Coronary artery (tissue), 2 donors: ENCODE measurements at places on chromosomes 3 and 15.
A peak's percentile ranks its signal among the peaks of the same experiment; 100 is the strongest.

DNA sequence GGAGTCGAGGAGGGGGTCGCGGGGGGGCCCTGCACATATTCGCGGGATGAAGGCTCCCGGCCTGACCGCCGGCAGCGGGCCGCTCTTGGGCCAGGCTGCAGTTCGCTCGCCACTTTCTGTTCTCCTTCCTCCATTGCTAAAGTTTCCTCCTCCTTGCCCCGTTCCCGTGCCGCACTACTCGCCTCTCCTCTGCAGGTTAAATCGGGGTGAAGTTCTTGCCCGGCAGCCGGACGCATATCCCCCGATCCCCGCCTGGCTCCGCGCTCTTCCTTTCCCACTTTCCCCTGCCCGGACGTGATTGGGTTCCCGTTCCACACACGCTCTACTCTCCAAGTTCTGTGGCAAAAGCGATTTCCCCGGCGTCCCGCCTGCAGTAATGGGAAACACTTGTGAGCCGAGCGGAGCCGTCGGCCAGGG lies 556 bp downstream of the CRYBG3 start:
- DNase-seq, result peak; percentile 77

DNA sequence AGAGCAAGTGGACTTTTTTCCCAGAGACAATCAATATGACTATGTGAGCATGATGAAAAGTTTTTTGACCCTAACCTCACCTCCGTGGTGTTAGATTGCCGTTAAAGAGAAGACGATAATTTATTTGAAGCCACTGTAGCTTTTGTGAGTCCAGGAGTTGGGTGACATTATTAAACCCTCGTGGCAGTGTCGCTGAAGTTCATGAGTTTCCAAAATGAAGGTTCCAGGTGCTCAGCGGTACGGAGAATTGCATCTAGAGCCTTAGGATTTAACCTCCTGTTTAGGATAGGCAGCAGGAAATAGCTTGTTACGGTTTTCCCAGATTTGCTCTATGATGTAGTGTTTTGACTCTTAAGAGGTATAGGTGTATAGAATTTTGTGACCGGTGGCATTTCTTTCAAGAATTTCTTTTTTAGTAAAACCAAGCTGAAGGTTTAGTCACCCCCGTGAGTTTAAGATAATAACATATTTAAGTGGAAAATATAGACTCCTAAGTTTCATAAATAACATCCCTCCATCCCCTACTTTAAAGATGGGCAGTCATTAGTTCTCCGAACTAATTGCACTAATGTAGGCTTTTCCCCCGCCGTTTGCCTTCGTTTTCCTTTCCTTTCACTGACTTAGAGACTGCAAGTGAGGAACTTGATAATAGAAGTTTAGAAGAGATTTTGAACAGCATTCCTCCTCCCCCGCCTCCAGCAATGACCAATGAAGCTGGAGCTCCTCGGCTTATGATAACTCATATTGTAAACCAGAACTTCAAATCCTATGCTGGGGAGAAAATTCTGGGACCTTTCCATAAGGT lies 2.0 kb downstream of the SMC4 start:
- peak; percentile 75 for DNase-seq

DNA sequence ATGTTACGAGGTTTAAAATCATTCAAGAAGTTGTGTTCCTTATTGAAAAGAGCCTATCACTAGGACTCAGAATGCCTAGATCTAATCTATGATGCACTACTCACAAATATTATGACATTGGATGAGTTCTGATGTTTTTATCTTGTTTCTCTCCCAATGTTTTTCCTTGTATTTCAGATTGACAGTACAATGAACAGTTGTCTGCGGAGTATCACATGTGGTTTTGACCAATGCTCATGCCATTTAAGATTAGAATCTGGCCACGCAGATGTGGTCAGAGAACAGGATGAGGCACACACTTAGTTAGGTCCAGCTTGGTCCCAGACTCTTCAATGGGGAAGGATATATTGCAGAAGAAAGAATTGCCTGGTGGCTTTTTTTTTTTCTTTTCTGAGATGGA lies 25.6 kb upstream of the CCDC50 start:
- no peak for DNase-seq

DNA sequence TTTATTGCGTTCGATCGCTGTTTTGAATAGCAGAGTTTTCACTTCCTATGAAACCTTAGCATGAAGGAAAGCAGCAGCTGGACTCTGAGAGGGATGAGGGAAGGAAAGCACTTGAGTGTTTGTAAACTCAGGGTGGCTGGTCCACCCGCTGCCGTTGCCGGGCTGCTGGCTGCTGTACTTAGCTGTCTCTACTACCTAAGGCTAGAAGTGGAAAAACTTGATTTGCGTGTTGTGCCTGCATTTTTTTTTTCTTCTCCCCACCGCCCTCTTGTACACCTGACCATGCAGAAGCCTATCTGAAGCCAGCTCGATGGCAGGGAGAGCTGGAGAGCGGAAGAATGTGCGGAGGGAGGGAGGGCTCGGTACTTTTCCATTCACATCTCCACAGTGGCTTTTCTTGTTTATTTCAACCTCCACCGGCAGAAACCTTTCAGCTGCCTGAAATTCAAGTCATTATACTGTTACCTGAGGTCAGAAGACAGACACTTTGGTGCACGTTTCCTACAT lies 4.8 kb upstream of the BCL6 start:
- no peak for DNase-seq

DNA sequence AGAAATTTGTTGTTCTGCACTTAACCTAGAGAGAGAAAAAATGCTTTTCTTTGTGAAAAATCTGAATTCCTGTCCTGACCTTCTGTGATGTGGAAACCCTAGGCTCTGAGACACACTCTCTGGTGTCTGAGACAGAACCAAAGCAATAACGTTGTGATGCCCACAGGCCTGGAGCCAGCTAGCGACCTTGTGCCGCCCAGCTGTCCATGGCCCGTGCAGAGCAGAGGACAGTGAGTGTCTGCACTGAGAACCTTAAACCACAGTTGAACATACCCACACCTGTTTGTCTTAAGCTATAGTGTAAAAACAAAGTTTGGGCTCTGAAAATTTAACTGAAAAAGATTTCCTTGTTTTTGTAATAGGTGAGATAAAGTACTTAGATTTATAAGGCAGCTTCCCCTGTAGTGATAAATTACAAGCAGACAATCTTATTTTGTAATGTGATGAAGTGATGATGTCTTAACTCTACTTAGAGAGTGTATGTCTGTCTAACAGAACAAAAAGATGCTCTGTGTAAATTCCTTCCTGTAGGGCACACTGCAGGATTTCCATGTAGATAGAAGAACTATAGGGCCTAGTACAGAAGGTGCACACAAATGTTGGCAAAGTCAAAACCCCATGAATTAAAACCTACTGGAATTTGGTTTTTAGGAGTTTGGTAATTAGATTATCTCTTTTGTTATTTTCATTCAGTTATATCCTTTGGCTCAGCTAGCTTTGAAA lies 62.7 kb downstream of the SNRK start:
- DNase-seq, result no peak

DNA sequence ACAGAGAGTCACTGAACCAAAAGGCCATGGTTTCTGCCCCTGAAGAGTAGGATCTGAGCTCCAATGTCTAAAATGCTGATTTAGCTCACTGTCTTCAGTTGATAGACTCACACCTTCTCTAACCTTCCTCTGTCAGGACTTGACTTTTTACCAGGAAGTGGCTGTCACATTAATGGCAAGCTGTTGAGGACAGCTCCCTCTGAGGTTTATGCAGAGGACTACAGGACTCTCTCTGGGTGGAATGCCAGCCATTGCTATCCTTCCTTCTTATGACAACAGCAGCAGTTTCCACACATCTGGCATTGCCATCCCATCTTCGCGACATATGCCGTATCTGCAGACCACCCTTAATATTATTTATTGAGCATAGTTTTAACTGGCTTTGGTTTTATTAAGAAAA lies 103.8 kb upstream of the PRICKLE2 start:
- no peak for DNase-seq

DNA sequence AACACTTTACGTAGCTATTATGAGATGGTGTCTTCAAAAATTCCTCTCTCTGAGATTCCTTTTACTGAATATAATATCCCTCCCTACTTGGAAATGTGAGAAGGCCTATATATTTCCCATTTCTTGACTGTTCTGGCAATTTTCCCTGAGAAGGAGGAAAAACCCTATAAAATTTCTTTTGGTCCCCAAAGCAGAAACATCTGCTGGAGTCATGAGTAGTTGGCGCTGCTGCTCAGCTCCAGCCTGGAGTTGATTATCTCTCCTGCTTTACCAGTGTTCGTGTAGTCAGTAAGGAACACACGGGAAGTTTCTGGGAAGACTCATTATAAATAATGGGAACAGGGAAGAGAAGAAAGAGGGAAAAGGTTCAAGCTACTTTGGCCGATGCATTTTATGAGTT lies 680.1 kb downstream of the EPHA3 start:
- no peak for DNase-seq

- DNase-seq, result no peak
These were observed 1.9 kb upstream of the BCL2L10 start for GRCh38 chr15:52114261-52115055.

GRCh38 chr3:114803042-114803695 lies 343.9 kb downstream of the ZBTB20 start:
- DNase-seq, result no peak

DNA sequence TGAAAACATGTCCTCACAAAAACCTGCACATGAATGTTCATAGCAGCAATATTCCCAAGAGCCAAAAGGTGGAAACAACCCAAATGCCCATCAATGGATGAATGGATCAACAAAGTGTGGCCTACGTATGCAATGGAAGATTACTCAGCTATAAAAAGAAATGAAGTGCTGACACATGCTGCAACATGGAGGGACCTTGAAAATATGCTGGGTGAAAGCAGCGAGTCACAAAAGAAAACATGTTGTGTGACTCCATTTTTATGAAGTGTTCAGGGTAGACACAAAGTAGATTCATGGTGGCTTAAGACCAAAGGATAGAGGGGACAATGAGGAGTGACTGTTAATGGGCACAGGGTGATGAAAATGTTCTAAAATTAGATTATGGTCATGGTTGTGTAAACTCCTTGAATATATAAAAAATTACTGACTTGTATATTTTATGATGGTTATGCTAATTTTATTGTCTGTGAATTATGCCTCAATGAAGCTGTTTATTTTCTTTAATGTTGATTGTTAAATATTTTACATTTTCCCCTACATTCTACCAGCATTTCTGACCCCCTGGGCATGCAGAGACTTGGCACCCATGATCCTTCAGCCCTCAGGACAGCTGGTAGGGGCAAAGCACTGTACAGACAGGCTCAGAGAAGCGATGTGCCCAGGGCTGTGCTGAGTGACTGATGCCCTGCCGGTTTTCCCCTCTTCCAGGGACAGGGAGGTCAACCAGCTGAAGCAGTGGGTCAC lies 37.8 kb downstream of the CFAP100 start:
- no peak for DNase-seq

- no peak for DNase-seq
These were observed 1.6 kb downstream of the SKOR1 start for GRCh38 chr15:67826717-67827561.

DNA sequence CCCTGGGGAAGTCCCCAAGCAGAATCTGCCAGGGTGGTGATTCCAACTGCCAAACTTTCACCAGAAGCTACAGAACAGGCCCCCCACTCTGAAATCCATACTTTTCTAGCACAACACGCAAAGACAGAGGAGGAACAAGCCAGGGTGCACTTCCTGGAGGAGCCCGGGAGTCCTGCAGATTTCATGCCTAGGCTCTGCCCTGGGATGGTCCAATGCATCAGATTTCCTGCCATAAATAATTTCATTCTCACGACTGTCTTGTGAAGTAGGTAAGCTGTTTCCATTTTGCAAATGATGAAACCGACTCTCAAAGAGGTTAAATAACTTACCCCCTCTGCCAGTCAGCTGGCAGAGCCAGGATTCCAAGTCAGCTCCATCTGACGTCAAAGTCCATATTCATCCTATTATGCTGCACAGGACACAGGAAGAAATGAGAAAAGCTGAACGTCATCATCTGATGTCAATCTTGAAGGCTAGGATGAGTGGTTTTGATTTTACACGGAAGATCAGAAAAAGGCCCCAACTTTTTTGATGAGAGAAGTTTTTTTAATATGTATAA lies 134.8 kb upstream of the IGF1R start:
- DNase-seq, result no peak

- DNase-seq, result no peak
These were observed 113.3 kb downstream of the FRMD4B start for GRCh38 chr3:69272556-69272955.

DNA sequence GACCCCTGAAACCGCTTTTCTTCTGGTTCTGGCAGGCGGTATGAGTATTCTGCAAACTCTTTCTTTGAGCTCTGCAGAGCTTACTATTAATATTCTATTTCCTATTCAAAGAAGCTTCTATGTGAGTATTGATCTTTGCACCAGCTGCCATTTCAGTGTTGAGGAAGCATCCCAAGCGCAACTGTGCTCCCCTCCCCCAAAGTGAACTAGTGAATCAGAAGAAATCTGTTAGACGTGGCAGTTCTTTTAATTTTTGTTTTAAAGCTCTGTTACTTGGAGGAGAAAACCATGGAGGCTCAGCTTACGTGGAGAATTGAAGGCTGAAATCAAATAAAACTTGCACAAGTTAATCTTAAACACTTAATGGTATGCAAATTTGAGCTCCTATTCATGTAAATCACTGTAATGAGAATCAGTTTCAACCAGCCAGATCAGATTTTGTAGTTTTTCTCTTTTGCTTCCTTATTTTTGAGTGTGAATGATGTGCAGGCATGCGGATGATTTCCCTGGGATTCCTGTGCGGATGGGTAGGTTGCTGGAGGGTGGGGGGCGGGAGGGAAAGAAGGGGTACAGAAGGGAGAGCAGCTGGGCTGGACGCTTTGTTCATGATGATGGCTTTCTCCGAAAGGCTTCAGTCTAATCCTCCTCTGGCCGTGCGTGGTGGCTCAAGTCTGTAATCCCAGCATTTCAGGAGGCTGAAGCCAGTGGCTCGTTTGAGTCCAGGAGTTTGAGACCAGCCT lies 16.1 kb upstream of the AGBL1 start:
- DNase-seq, result no peak

DNA sequence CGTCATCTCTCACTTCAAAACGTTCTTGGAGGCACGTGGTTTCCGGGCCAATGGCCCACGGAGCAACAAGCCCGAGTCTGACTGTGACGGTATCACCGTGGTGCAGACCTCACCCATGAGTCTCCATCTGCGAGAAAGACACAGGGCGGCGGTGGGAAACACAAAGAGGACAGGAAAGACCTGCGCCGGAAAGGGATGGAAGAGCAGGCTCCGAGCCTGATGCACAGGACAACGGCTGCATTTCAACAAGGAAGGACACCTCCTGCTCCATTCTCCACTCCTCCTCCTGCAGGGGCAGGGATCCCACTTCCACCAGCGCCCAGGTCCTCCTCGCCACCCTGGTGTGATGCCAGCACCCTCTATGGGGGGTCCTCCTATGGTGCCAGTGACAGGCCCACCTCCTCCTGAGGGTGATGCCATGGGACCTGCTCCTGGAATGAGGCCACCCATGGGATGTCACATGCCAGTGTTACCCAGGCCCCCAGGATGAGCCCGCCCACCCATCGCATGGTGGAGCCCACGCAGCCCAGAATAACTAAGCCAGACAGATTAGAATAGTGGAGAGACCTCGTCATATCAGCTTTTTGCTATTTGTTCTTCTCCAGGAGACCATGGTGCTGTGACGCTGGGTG lies 73.0 kb upstream of the PCSK6 start:
- DNase-seq, result peak; percentile 46
